Urothelium cell line (cell line): ENCODE measurements at places on chromosomes 2 and 18.

GRCh38 chr2:22382479-22383169 is 1002.4 kb upstream of the KLHL29 start:
- no peak for DNase-seq

GRCh38 chr18:74515620-74516231 is 18.6 kb upstream of the CNDP1 start:
- DNase-seq = no peak

- no peak for DNase-seq
These were observed 6.3 kb upstream of the EN1 start for GRCh38 chr2:118853651-118854291.

DNA sequence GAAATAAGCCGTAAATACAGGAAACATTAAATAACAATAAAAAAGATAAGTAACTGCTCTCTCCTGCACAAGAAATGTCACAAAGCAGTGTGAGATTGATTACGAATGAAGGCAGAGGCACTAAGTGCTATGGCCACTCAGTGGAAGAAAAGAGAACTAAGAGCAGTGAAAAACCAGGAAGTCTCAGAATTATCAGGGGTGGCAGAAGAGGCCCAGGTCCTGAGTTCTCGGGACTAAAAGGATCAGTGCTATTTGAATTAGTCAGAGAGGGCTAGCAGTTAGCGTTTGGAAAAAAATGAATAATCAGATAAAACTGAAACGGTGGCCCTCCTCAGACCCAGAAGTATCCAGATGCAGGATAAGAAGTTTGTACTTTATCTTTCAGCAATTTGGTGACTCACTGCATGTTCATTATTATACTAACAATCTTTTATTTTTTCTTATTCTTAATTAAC is 367.1 kb downstream of the ZEB2 start:
- no peak for DNase-seq

- DNase-seq = no peak
These were observed 421.3 kb upstream of the MMADHC start for GRCh38 chr2:150008901-150009300.

DNA sequence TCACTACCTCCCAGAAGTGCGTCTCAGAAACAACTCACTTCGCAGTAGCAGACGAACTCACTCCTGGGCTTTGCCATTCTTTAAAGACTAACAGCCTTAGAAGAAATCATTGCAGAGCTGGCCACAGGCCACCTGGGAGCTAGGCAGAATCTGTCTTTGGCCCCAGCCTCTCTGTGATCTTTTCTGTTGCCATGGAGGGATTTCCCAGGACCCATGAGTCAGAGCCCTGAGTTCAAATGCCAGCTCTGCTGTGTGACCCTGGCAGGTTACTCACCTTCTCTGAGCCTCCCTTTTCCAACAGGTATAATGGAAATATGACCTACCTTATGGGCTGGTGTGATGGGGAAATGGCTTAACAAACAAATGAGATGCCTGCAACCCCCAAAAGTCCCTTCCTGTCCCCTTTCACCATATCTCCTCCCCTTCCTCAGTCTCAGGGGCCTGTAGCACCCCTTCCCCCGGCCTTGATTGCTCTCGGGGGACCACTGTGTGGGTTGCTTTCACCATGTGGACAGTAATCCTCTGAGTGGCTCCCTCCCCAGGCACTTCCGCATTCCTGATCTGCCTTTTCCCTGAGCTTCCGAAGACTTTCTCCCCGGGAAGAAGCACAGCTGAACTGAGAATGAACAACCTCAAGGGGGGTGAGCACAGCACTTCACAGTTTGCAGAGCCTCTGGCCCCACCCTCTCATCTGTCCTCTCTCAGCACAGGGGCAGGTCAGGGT is 34.0 kb upstream of the SLC66A3 start:
- no peak for DNase-seq

DNA sequence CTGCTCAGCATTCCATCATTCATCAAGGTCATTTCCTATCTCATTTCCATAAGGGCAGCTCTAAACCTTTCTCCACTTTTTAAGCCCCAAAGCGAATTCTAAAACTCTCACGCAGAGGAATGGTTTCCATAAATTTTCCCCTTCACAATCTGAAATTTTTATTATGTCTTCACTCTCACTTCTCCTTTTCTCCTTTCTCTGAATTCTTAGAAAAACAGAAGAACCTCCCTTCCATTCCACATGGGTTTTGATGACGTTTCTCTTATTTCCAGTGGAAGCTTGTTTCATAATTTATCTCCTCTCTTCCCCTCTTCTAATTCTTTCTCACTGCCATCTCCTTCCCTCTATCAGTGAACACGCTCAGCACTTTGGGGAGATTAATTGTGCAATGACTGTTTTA is 97.3 kb downstream of the SPATS2L start:
- DNase-seq = no peak

- DNase-seq = no peak
These were observed 231.8 kb upstream of the SPOPL start for GRCh38 chr2:138269765-138270164.

DNA sequence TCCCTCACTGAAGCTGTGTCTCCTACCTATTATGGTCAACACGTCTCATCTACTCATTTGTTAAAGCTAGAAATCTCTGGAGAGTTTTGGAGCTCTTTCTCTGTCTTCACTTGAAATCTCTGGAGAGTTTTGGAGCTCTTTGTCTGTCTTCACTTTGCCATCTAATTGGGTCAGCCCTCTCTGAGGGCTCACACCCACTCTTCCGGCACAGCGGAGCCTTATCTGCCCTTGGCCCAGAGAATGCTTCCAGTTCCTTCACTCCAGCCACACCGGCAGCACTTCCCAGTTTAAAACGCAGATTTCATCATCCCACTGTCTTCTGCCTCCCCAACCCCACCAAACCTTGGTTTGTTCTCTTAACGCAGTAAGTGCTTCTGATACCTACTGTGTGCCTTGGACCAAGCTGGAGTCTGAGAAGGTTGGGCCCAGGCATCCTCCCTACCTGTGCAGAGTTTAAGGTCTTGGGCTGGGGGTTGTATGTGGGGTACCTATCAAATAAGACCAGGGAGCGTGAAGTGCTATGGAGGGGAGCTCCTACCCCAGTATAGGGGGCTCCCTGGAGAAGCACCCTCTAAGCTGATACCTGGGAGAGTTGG is 5.0 kb downstream of the HPCAL1 start:
- no peak for DNase-seq

GRCh38 chr2:85560812-85561279 is 447 bp downstream of the GGCX start:
- no peak for DNase-seq

DNA sequence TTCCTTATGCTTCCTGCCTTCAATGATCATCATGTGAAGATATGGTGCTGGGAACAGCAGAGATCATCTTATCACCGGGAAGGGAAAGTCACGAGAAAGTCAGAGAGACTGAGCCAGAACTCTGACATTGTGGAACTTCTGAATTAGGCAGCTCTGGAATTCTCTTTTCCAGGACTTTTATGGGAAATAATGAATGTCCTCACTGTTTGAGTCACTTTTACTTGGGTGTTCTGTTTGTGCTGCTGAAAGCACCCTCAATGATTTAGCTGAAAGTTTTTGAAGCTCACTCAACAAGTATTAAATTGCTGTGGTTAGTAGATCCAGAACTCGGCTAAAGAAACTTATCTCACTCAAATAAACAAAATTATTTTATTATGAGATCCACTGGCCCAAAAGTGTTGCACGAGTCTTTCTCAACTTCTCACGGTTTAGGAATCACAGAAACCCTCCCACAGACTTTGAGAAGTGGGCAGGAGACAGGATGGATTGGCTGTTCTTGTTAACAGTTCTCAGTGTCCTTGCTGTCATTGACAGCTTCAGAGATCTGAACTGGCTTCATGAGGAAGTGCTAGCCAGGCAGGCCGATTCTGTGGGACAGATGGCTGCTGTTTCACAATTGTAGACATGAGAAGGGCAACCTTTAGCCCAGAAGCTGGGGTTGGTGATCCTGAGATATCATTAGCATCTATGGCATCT is 26.4 kb upstream of the ATRAID start:
- no peak for DNase-seq

DNA sequence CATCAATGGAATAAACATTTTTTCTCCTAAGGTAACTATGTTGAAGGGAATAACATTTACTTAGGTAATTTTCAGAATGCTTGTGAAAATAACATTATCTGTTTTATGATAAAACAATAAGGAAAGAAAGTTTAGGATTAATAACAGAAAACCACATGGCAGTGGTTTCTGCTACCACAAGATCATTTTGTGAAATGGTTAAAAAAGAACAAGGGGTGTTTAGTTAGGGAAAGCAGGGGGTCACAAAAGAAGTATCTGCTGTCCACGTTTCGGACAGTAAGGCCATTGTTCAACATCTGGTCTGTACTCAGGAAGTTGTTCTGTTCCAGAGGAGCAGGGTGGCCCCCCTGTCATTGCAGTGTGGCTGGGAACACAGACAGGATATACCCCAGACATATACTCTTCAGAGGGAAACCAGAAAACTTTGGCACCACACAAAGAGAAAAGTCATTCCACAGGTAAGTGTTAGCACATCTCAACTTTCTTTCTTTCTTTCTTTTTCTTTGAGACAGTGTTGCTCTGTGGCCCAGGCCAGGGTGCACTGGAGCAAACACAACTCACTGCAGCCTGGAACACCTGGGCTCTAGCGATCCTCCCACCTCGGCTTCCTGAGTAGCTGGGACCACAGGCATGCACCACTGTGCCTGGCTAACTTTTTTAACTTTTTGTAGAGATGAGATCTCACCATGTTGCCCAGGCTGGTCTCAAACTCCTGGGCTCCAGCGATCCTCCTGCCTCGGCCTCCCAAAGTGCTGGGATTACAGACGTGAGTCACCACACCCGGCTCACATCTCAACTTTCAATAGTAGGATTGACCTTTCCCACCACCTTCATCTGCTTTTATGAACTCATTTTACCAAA is 14.8 kb upstream of the ARL5A start:
- DNase-seq = peak; percentile 64

- DNase-seq = peak; percentile 58
These were observed 145.0 kb downstream of the CLIP4 start for GRCh38 chr2:29260142-29260772.

GRCh38 chr2:45653122-45653913 is 1.8 kb downstream of the PRKCE start:
- DNase-seq = no peak

- no peak for DNase-seq
These were observed 2.8 kb upstream of the NCL start for GRCh38 chr2:231467016-231467545.

DNA sequence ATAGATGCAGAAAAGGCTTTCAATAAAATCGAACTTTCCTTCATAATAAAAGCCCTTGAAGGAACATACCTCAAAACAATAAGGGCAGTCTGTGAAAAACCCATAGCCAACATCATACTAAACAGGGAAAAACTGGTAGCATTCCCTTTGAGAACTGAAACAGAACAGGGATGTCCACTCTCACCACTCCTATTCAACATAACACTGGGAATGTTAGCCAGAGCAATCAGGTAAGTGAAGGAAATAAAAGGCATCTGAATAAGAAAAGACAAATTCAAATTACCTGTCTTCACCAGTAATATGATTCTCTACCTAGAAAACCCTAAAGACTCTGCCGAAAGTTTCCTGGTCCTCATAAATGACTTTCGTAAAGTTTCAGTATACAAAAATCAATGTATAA is 861.0 kb upstream of the VRK2 start:
- DNase-seq = no peak

DNA sequence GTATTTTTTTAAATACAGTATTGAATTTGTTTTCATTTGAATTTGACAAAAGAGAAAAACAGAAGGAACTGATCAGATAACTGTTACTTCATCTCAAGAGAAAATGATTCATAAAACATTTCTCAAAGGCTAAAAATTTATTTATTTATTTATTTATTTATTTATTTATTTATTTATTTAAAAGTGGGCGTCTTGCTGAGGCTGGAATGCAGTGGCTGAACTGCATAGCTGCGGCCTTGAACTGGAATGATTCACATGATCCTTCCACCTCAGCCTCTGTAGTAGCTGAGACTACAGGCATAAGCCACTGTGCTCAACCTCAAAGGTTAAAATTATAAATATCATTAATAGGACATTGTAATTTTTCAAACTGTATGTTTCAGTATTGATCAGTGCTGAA is 4.5 kb upstream of the PUM2 start:
- no peak for DNase-seq

- DNase-seq = no peak
These were observed 65.9 kb upstream of the HPCAL1 start for GRCh38 chr2:10236571-10237391.

DNA sequence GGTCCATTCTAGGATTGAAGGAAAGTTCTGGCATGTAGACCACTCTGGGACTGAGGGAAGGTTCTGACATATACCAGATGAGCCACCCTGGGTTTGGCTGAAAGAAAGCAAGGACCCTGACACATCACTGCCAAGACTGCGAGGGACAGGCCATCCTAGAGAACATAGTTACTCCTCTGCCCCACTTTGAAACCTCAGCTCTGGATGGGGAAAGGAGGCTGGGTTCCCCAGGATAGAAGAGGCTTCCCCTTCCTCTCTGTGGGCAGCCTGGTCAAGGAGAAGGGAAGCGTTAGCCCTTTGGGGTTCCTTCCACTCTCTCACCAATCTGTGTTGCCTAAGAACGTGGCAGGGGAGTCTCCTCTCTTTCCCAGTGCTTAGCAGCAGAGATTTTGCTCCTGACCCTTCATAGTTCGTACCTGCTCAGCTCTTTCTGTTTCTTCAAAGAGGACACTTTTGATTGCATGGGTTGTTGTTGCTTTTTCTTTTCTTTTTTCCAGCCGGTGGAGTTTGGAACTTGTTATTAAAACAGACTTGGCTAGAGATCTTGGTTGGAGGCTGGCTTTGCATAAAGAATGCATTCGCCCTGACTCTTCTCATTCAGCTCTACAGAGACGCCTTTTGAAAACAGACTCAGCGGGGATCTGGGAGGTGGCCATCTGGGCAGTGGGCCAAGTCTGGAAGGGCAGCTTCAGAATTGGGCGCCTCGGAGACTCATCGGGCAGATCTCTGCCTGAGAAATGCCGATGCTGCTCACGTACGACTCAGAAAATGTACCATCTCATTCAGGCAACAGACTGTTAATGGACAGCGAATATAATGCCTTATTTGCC is 166.1 kb downstream of the CLIP4 start:
- peak; percentile 91 for DNase-seq

GRCh38 chr2:188466761-188467160 is 175.1 kb downstream of the GULP1 start:
- DNase-seq = no peak

GRCh38 chr2:206978746-206979145 is 39.4 kb downstream of the CPO start:
- DNase-seq = no peak

- no peak for DNase-seq
These were observed 10.1 kb downstream of the MYO1B start for GRCh38 chr2:191255271-191255670.

GRCh38 chr18:79494936-79495335 is 99.2 kb downstream of the NFATC1 start:
- no peak for DNase-seq

DNA sequence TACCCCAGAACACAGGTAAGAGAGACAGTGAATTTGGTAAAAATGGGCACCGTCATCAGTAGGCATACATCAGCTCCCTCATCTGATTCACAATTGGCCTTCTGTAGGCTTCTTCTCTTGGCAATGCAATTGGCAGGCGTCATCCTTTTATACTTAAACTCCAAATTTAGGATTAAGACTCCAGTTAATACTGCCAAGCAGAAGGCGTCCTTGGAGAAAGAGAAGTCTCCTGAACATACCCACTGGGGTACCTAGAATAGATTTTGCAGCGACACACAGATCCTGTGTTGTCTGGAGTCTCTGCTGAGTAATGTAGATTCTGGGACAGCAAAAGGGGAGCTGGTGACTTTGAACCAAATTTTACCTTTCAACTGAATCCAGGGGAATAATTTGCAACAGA is 592 bp upstream of the METAP1D start:
- no peak for DNase-seq

- no peak for DNase-seq
These were observed 988.2 kb upstream of the CHAC2 start for GRCh38 chr2:52779446-52779845.
